ENCODE measurements at places on chromosomes 3 and 15.

DNA sequence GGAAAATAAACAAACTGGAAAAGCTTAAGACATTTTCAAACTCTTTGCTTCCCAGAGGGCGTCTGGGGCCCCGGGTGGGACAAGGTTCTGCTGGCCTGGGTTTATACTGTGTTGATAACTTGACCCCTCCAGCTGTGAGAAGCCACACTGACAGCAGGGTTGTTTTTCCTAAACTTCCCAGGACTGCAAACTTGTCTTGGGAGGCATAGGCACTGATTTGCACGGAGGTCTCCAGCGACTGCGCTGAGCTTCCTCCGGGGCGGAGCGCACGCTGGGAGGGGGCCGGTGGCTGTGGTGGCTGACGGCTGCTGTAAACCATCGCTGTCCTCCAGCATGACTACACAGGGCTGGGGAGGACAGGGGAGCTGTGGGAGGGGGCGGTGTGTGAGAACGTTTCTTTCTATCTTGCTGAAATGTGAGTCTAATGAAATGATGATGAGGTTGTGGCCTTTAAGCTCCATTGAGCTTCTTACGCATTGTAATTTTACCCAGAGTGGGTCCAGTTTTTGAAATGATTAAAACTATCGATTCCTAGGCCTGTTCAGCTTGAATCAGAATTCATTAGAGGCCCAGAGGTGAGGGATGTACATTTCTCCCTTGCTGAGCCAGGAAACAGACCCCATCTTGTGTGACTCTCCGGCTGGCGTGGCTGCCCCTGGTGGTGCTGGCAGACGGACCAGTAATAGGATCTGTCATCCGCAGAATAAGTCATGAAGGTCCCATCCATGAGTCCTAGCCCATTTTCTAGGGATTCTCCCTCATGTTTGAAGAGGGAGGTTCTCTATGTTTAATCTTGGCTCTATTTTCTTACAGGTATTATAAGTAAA lies 40.5 kb upstream of the VPS8 start:
- DNase-seq, result no peak

- no peak for DNase-seq
Observed at GRCh38 chr3:20857636-20858035, 671.6 kb upstream of the SGO1 start.

GRCh38 chr15:58686286-58686685 lies 63.2 kb downstream of the ADAM10 start:
- no peak for DNase-seq

GRCh38 chr3:167837466-167837865 lies 101.9 kb downstream of the SERPINI1 start:
- peak; percentile 45 for DNase-seq

DNA sequence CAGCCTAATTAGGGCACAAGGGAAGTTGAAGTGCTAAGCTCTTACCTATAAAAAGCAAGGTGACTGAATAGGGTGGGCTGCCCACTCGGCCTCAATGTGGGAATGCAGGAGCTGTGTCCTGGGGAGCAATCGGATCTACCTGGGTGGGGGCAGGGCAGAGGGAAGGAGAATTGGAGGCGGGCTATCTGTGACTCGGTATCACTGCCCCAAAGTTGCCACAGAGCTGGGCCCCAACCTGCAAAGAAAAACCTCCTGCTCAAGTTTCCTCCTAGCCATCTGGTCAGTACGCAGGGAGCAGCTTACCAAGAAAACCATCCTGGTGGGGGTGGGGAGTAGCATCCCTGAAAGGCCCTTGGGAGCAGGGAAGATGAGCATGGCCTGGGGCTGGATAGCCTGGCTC lies 10.7 kb downstream of the CIB2 start:
- DNase-seq, result no peak

GRCh38 chr15:101210058-101210457 lies 41.8 kb downstream of the CHSY1 start:
- DNase-seq, result no peak

DNA sequence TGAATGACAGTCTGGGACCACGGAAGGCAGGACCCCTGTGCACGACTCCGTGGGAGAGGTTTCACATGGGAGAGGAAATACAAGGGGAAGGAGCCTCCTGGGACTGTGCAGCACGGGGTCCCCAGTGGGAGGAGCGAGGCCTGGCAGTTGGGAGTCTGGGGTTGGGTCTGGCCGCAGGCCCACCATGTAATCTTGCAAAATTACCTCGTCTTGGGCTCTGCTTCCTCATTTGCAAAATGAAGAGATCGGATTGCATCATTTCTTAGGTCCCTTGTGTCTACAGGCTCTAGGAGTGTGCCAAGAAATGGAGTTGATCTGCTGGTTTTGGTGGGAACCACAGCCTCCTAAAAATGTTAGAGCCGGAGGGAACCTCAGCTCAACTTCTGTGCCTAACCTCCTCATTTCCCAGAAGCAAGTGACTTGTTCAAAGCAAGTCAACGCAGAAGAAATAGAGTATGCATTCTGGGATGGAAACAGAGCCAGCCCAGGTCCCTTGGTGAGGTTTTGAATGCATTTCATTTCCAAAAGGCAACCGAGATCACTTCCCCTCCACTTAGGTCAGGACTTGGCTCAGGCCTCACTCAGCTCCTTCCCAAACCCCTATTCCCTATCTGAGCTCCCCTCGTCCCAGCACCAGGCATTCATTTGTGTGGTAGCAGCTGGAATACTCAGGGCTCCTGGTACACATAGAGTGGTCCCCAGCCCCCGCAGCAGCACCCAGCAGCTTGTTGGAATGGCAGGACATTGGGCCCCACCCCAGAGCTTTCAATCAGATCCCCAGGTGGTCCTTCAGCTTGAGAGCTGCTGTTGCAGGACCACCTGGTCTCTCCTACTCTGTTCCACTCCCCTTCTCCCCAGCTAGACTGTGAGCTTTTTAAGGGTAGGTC lies 267.7 kb downstream of the XXYLT1 start:
- DNase-seq, result peak; percentile 91

DNA sequence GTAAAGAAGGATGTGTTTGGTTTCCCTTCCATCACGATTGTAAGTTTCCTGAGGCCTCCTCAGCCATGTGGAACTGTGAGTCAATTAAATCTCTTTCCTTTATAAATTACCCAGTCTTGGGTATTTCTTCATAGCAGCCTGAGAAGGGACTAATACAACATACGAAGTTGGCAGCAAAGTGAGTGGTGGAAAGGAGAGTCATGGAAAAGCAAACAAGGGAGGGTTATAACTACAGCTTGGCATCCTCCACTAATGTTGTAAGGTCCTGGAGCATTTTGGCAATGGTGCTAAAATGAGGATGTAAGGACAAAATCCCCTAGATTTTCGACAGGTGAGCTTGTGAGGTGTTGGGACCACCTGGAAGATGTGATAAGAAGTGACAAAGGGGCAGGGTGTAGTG lies 5.8 kb upstream of the TMEM41A start:
- DNase-seq, result no peak

- no peak for DNase-seq
Observed at GRCh38 chr15:60740231-60740630, 261.3 kb upstream of the ICE2 start.

DNA sequence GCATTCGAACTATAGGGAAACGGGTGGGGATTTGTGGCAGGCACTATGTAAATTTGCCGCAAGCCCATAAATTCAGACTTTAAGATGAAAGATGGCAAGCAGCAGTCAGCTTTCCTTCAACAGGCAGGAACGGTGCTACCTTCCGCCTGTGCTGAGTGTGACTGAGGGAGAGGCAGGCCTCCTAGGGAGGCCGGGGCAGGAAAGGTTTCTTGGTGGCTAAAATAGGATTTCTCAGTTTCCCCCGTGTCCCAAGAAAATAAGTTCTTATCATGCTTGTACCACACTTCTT lies 12.5 kb downstream of the FLNB start:
- DNase-seq, result no peak

DNA sequence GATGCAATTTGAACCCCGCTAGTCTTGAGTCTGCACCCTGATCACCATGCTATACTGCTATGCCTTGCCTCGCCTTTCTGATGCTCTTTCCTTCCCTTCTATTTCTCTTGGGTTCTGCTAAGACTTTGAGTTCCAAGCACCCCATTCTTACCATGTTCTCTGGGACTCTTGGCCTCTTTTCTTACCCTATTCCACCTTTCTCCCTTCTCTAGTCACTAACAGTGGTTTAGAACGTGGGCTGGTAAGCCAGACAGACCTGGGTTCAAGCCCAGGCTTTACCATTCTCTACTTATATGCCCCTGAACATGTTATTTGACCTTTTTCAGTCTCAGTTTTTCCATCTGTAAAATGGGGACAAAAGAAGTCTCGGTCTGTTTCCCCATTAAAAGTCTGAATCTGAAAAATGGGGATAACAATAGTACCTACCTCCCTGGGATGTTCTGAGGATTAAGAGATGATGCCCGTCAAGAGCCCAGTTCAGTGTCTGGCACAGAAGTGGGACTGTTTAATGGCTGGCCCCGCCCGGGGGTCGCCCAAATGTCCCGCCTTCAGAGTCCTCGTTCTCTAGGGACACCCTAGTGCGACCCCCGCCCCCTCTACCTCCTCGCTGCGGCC lies 376 bp downstream of the TADA3 start:
- DNase-seq, result no peak

DNA sequence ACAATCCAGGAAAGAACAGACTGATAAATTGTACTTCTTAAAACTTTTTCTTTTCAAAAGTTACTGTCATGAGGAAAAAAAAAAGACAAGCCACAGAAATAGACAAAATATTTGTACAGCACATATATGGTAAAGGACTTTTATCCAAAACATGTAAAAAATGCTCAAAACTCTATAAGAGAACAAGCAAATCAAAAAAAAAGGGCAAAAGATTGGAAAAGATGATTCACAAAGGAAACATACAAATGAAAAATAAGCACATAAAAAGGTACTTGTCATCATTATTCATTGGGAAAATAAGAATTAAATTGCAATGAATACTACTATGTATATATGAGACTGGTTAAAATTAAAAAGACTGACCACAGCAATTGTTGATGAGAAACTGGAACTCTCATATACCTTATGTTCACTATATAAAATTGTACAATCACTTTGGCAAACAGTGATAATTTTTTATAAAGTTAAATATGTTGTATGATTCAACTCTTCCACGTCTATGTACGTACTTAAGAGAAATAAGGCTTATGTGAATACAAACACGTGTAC lies 39.7 kb downstream of the DIPK2A start:
- no peak for DNase-seq

DNA sequence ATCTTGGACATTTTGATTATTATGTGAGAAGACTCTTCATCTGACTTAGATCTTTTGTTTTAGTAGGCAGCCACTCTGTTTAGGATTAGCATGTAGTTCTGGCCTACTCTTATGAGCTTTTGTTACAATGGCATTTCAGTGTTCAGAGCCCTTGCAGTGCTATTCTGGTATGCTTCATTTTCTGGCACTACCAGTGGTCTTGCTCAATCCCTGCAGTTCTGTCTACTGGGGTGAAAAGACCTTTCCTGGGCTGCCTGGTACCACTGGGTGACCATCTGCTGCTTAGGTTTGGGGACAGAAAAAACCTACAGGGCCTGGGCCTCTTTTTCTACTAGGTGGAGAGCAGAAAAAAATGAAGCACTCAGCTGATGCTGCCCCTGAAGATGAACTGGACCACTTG lies 42.5 kb downstream of the IL16 start:
- no peak for DNase-seq

GRCh38 chr3:59277816-59278215 lies 228.0 kb upstream of the CFAP20DC start:
- DNase-seq, result no peak

GRCh38 chr15:79535536-79535935 lies 103.4 kb downstream of the MINAR1 start:
- no peak for DNase-seq

DNA sequence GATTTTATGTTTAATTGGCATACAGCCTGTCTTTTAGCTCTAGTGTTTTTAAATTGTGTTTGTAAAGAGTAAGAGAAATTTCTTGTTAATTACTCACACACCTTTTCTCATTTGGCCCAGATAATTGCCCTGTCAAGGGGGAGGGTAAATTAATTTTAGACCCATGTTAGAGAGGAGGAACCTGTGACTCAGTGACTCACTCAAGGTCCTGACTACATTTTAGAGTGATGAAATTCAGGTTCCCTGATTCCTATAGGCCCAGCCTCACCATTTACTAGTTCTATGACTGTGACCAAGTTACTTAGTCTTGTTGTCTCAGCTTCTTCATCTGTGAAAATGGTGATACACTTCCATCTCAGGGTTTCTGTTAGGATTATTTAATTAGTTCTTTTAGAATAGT lies 125.2 kb upstream of the DPH6 start:
- DNase-seq, result no peak

- no peak for DNase-seq
Observed at GRCh38 chr15:28897861-28898585, 12.2 kb downstream of the APBA2 start.

GRCh38 chr15:93478947-93479346 lies 389.9 kb upstream of the RGMA start:
- no peak for DNase-seq

- no peak for DNase-seq
Observed at GRCh38 chr3:63968612-63969350, 54.5 kb downstream of the PSMD6 start.

DNA sequence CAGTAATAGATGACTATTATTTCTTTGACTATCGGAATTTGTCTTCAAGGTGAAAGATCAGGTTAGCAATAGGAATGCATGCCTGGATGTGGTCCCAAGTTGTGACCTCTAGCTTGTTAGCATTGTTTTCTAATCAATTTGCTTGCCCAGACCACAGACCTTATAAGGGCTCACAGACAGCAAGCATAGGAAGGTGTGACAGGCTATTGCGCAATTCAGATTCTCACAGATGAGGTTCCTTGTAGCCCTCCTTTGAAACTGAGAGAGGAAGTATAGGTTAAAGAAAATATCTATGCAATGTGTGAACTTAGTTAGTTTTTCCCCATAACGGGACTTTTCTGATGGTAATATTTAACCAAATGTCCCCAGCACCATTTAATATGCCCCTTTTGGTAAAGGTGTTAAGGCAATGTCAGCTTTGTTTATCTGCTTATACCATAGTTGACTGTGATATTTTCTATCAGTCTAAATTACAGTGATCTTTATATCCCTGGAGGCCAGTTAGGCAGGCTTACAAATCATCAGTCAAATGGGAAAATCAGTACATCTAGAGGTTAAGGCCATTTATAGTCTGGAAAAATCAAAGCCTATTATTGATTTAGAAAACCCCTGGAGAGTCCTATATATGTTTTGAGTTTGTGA lies 168.1 kb upstream of the MBNL1 start:
- DNase-seq, result peak; percentile 59

- DNase-seq, result no peak
Observed at GRCh38 chr3:177446165-177446601, 248.9 kb upstream of the TBL1XR1 start.

GRCh38 chr3:193743702-193744047 lies 150.7 kb downstream of the OPA1 start:
- DNase-seq, result no peak

DNA sequence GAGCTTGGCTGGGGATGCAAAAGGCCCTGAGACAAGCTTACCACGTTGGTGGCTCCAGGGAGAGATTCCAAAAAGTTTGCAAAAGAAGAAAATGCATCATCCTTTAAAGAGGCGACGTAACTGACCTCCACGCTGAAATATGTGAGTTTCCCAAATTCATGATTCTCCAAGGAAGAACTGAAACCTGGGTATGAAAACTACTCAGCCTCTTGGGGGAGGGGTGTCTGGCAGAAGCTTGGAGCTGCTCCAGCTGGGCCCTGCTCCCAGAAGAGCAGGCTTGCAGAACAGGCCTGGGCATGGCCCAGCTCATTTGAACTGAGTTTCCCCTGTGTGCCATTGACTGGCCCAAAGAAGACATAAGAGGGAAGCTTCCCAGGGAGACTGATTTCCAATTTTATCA lies 20.5 kb downstream of the CPN2 start:
- DNase-seq, result no peak

GRCh38 chr3:23741036-23741706 lies 64.6 kb upstream of the UBE2E1 start:
- DNase-seq, result no peak

GRCh38 chr15:90931575-90931827 lies 848 bp downstream of the HDDC3 start:
- DNase-seq, result no peak
